HFFc6 (cell line): ENCODE measurements at places on chromosomes 2 and 18. TPM values are rescaled to one million over a fixed set of nuclear protein-coding genes. Genes with fewer than 3 reads are reported as not detected.

TRABD2A gene
- total RNA-seq, result 10.7 to 43.2 TPM (median 16.5 TPM) in 3 replicates

SERPINB3 gene
- total RNA-seq, result not detected in 3 replicates

CHRNG gene
- total RNA-seq, result not detected in 3 replicates

NYAP2 gene
- total RNA-seq, result not detected in 3 replicates

DNAJC5G gene
- not detected in 3 replicates for total RNA-seq

CCDC121 gene
- 0.92 to 1.2 TPM (median 1.0 TPM) in 3 replicates for total RNA-seq

RUFY4 gene
- total RNA-seq, result not detected in 3 replicates

KRTCAP3 gene
- 1.0 to 1.3 TPM in 2 of 3 replicates, not detected in the other for total RNA-seq

RSAD2 gene
- not detected in 3 replicates for total RNA-seq

COL4A4 gene
- total RNA-seq, result 0.02 to 0.11 TPM in 2 of 3 replicates, not detected in the other

C2orf49 gene
- 19.8 to 24.9 TPM (median 21.1 TPM) in 3 replicates for total RNA-seq

- H3K27ac ChIP-seq, result no peak overlapping the region
- H3K4me3 ChIP-seq, result no peak overlapping the region
- H3K27me3 ChIP-seq, result no peaks in the 10 kb centered on the region
- no peaks in the 10 kb centered on the region for H3K4me1 ChIP-seq
- DNase-seq, result no peak
- H3K36me3 ChIP-seq, result peaks cover 5% of the 10 kb centered on the region
These were observed 65.8 kb downstream of the ALMS1 start for GRCh38 chr2:73451263-73451972.

DNA sequence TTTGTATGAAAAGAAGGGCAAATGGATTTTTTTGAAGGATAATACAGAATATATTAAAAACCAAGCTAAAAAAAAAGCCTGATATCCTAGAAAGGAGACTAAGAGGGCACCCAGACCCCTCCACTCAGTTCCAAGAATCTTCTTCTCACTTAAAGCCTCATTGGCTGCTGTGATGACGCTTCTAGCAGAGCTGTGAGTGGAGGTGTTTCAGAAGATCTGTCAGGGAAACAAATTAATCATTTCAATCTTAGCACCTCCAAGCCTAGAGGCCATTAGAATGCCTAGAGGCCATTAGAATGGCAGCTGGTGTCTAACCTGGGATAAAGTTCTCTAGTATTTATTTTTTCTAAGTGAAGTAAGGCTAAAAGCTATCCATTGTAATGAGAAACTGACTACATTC is 164.2 kb upstream of the TMEM200C start:
- DNase-seq, result no peak
- H3K27me3 ChIP-seq, result peaks cover 2% of the 10 kb centered on the region; the same call in 1 of the 2 replicates
- no peak overlapping the region for H3K27ac ChIP-seq
- H3K4me3 ChIP-seq, result no peak overlapping the region
- no peaks in the 10 kb centered on the region; the same call in 1 of the 2 replicates for H3K36me3 ChIP-seq

DNA sequence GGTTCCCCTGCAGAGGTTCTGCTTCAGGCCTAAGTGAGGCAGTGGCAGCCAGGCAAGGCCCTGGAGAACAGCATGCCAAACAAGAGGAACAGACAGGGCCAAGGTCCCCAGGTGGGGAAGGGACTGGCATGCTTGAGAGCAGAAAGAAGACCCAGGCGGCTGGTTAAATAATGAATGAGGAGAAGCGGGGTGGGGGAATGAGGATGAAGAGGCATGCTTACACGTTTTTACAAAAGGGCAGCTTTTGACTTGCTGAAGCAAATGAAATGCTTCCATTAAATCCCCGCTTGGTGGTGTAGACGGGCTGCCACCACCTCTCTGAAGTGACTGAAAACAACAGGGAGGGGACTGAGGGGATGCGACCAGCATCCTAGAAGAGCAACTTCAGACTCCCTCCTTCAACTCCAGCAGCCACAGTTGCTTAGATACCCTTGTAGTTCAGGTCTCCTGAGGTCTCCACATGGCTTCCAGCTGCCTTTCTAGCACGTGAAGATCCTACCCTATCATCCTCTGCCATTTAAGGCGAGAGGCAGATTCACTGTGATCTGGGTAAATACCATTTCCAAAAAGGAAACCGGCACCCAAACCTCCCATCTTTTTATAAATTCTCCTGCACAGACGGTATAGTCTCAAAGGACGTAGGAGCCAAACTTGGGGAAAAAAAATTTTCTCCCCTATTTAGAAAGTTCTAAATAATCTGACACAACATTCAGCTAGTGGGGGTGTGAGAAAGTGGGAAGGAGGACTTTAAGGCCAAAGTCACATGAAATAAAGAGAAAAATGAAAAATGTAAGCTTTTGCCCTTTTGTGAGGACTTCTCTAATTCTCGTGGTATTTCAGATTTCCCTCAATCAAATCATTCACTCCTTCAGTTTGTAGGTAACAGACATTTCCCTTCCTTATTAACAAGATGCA is 65.6 kb downstream of the CACNB4 start:
- DNase-seq, result no peak
- H3K4me3 ChIP-seq, result no peak overlapping the region
- peaks cover 23% of the 10 kb centered on the region for H3K27me3 ChIP-seq
- H3K4me1 ChIP-seq, result peaks cover 7% of the 10 kb centered on the region

GRCh38 chr2:32484937-32485336 is 128.1 kb downstream of the BIRC6 start:
- H3K27ac ChIP-seq, result peak overlapping the region; percentile 89
- peaks cover 25% of the 10 kb centered on the region for H3K4me1 ChIP-seq

- no peak for DNase-seq
- 0 out of 2 replicates have a peak, but pooled peaks cover 6% of the 10 kb centered on the region for H3K36me3 ChIP-seq
- H3K27me3 ChIP-seq, result 0 out of 2 replicates have a peak, but pooled peaks cover 2% of the 10 kb centered on the region
- no peak overlapping the region for H3K4me3 ChIP-seq
- H3K4me1 ChIP-seq, result peaks cover 40% of the 10 kb centered on the region
These were observed 38.2 kb downstream of the GPD2 start for GRCh38 chr2:156474401-156474800.

GRCh38 chr18:75475228-75475627 is 47.7 kb upstream of the SMIM21 start:
- H3K36me3 ChIP-seq, result no peaks in the 10 kb centered on the region
- H3K27me3 ChIP-seq, result no peaks in the 10 kb centered on the region
- H3K4me3 ChIP-seq, result peak overlapping the region; percentile 57

GRCh38 chr18:37397814-37398213 is 167.8 kb downstream of the CELF4 start:
- peaks cover 62% of the 10 kb centered on the region for H3K4me1 ChIP-seq
- peaks cover 4% of the 10 kb centered on the region; the same call in 1 of the 2 replicates for H3K27me3 ChIP-seq
- H3K4me3 ChIP-seq, result 0 out of 2 replicates have a peak overlapping the region, but pooled peaks have one; percentile 36
- no peaks in the 10 kb centered on the region for H3K36me3 ChIP-seq

GRCh38 chr2:183998041-183998796 is 600.1 kb upstream of the ZNF804A start:
- no peaks in the 10 kb centered on the region for H3K36me3 ChIP-seq
- no peak overlapping the region for H3K27ac ChIP-seq
- no peaks in the 10 kb centered on the region for H3K4me1 ChIP-seq

- H3K36me3 ChIP-seq, result no peaks in the 10 kb centered on the region
- DNase-seq, result no peak
- no peak overlapping the region for H3K4me3 ChIP-seq
- no peak overlapping the region for H3K27ac ChIP-seq
- no peaks in the 10 kb centered on the region for H3K27me3 ChIP-seq
- peaks cover 19% of the 10 kb centered on the region for H3K4me1 ChIP-seq
These were observed 4.9 kb upstream of the INPP1 start for GRCh38 chr2:190338453-190338852.

DNA sequence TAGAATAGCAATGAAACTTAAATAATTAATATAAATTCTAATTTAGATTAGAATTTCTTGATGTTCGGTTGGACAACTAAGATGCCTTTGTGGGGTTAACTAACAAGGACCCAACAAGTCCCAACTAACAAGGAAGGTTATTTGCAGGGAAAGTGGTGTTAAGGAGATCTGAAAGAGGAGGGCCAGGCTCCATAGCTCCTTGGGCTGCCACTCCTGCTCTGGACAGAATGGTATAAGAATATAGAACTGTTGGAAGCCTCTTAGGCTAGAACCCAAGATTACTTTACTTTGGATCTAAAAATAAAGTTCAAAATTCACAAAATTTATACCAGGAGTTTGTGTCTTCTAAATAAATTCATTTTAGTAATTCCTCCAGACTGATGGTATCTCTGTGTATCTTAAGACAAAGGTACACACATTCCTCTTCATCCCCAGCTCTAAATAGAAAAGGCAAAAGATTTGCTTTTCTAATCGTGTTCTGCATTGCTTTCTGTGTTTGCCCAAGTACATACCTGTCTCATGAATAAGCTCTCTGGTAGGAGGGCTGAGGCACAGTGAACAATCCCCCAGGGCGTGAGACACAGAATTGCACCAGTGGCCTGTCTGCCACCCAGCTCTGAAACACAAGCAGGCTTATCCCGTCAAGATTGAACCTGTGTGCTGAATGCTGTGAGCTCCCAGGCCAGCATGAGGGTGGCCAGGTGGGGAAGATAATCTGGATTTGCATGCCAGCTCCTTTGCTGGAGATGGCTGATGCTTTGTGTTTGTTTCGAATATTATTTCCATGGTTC is 176.0 kb downstream of the ACKR3 start:
- H3K36me3 ChIP-seq, result no peaks in the 10 kb centered on the region
- DNase-seq, result peak; percentile 76
- peak overlapping the region; percentile 40 for H3K4me3 ChIP-seq
- peaks cover 27% of the 10 kb centered on the region for H3K27me3 ChIP-seq

- no peak overlapping the region for H3K27ac ChIP-seq
- H3K36me3 ChIP-seq, result no peaks in the 10 kb centered on the region
- no peaks in the 10 kb centered on the region; the same call in none of the 2 replicates for H3K27me3 ChIP-seq
- DNase-seq, result peak; percentile 20
These were observed 1.8 kb upstream of the PTPN18 start for GRCh38 chr2:130354139-130354428.

- peaks cover 46% of the 10 kb centered on the region for H3K4me1 ChIP-seq
- no peak overlapping the region for H3K27ac ChIP-seq
- no peaks in the 10 kb centered on the region for H3K27me3 ChIP-seq
- no peak for DNase-seq
- no peak overlapping the region for H3K4me3 ChIP-seq
These were observed 39.8 kb upstream of the TNFRSF11A start for GRCh38 chr18:62285281-62285680.

- peak overlapping the region; percentile 78 for H3K4me3 ChIP-seq
- H3K36me3 ChIP-seq, result no peaks in the 10 kb centered on the region
- peak overlapping the region; percentile 86 for H3K27ac ChIP-seq
- no peaks in the 10 kb centered on the region for H3K27me3 ChIP-seq
- peak; percentile 94 for DNase-seq
These were observed 182.0 kb downstream of the TCF4 start for GRCh38 chr18:55405893-55406406.

- no peaks in the 10 kb centered on the region for H3K27me3 ChIP-seq
- H3K27ac ChIP-seq, result no peak overlapping the region
- DNase-seq, result peak; percentile 50
These were observed 315.2 kb upstream of the ZEB2 start for GRCh38 chr2:144834998-144835633.

DNA sequence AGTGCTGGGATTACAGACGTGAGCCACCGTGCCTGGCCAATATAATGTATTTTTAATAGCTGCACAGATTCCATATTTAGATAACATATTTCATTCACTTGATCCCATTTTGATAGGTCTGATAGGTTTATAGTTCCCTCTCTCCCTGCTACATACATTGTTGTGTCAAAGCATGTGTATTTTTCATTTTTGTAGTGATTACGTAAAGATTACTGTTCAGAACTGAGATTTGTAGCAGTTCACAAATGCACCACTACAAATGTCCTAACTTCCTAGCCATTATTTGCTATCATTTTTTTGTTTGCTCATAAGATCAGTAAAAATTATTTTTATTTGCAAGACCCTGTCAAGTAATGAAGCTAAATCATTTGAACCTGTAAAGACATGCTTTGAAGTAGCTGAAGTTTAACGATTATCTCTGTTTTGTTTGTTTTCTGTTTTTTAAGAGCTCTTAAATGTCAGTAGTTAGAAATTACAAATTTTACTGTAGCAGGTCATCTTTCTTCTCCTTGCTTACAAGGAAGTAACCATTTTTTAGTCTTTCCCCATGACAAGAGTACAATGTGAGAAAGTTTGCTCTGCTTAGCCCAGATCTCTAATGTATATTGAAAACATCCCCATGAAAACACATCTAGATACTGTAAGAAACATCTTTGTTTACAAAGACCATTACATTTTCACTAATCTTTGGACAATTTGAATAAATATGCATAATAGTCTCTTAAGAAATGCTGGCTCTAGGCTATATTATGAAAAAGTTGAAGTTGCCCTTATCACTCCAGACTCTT is 54.1 kb downstream of the EML4 start:
- no peaks in the 10 kb centered on the region for H3K27me3 ChIP-seq
- H3K4me1 ChIP-seq, result peaks cover 42% of the 10 kb centered on the region
- DNase-seq, result no peak

- no peak for DNase-seq
- H3K27ac ChIP-seq, result peak overlapping the region; percentile 74
- peaks cover 7% of the 10 kb centered on the region; the same call in 1 of the 2 replicates for H3K36me3 ChIP-seq
- H3K4me3 ChIP-seq, result peak overlapping the region; percentile 41
- H3K27me3 ChIP-seq, result peaks cover 1% of the 10 kb centered on the region
These were observed 12.2 kb downstream of the PTPRM start for GRCh38 chr18:7579176-7579917.

- H3K27me3 ChIP-seq, result peaks cover 9% of the 10 kb centered on the region
These were observed 37.5 kb upstream of the SP3 start for GRCh38 chr2:174002679-174003078.

- H3K4me3 ChIP-seq, result no peak overlapping the region
- DNase-seq, result no peak
- H3K27ac ChIP-seq, result peak overlapping the region; percentile 13; the same call in 1 of the 2 replicates
- H3K36me3 ChIP-seq, result no peaks in the 10 kb centered on the region
These were observed 58.3 kb downstream of the NPAS2 start for GRCh38 chr2:100878000-100878791.

DNA sequence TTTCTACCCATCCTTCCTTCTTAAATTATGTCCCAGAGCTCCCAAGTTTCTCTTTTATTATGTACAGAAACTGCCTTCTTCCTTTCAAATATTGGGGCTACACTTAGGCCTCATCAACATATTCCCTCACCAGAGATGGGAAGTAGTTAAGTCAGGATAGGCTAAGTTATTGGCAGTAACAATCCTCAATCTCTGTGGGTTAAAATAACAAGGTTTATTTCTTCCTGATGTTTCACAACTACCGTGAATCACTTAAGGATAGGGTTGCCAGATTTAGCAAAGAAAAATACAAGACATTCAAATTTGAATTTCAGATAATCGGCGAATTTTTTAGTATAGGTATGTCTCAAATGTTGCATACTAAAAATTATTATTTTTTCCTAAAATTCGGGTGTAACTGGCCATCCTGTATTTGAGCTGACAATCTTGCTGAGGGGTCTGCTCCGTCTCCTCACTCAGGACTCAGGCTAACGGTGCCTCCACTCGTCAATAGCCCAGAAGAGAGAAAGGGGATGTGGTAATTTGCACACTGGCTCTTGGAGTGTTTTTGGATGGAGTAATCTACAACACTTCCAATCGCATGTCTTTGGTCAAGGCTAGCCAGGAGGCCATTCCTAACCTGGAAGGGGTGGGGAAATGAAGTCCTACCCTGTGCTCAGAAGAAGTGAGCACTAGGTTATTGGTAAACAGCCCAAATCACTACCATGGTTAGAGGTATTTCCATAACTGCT is 91.7 kb downstream of the ACTR3 start:
- no peak overlapping the region for H3K27ac ChIP-seq
- H3K36me3 ChIP-seq, result peaks cover 69% of the 10 kb centered on the region
- peaks cover 19% of the 10 kb centered on the region for H3K27me3 ChIP-seq
- no peak for DNase-seq
- H3K4me3 ChIP-seq, result no peak overlapping the region

- H3K36me3 ChIP-seq, result peaks cover 80% of the 10 kb centered on the region
- DNase-seq, result peak; percentile 60
- peaks cover 100% of the 10 kb centered on the region for H3K4me1 ChIP-seq
These were observed 88.3 kb downstream of the COL5A2 start for GRCh38 chr2:189091253-189091652.
